ENCODE measurements at places on chromosomes 6 and 20.

GRCh38 chr6:56480246-56480645, 162.4 kb downstream of the DST start:
- DNase-seq = no peak

- DNase-seq = no peak
These were observed 491.3 kb downstream of the MAFB start for GRCh38 chr20:40197691-40198090.

GRCh38 chr20:35662551-35662950, 2.1 kb downstream of the CPNE1 start:
- DNase-seq = no peak

DNA sequence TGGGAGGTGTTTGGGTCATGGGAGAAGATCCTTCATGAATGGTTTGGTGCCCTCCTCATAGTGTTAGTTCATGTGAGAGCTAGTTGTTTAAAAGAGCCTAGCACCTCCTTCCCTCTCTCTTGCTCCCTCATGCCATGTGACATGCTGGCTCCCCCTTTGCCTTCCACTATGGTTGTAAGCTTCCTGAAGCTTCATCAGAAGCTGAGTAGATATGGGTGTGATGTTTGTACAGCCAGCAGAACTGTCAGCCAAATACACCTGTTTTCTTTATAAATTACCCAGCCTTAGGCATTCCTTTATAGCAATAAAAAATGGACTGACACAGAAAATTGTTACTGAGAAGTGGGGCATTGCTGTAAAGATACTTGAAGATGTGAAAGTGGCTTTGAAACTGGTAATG, 731.1 kb upstream of the FLRT3 start:
- no peak for DNase-seq

DNA sequence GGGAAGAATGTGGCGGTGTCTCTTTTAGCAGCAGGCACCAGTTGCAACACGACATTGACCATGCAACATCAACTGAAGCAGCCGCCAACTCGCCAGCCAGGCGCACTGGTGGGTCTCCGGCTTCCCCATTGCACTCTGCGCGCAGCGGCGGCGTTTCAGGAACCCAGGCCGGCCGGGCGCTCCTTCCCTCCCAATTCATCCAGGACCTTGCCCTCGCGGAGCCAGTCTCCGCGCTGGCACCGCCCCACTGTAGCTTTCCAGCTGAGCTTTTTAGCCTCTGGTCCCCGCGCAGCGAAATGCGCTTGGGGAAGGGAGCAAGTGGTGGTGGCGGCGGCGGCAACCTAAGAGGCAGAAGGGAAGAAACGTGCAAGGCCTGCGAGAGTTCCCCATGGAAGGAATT, 297.9 kb upstream of the RIMS1 start:
- DNase-seq = no peak

DNA sequence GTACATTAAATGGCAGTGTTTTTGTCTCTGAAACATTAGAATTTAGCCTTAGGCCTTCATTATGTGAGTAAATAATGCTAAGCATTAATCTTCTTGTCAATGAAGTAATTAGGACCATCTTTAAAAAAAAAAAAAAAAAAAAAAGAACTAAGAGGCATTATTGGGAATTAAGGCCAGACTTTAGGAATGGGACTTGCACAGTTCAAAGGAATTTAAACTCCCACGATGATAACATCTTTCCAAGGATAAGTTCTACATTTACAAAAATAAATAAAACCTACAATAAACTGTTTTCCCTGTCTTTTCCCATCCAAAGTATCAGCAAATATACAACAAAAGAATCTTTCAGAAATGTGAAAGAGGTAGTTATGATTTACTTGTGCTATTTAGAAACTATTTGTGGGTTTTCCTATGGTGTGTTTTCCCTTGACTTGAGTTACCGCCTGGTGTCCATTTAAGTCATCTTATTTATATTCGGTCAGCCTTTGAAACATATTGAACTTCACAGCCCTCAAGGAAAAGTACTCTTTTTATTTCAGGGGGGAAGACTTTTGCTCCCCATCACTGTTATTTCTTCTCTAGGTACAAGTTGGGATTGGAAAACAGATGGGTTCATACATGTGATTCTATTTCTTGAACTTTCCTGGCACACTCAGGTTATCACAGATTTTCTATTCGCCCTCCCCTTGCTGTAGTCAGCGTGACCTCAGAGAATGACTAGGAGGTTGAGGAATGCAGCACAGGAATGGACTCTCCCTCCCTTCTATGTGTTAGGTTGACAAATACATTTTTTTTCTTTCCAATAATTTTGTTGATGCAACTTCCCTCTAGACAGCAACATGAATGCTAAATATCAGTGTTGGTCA, 13.6 kb downstream of the STMND1 start:
- DNase-seq = no peak

GRCh38 chr6:135631821-135632220, 134.3 kb upstream of the AHI1 start:
- DNase-seq = no peak

GRCh38 chr6:122799140-122799745, 10.2 kb downstream of the SMPDL3A start:
- DNase-seq = no peak

DNA sequence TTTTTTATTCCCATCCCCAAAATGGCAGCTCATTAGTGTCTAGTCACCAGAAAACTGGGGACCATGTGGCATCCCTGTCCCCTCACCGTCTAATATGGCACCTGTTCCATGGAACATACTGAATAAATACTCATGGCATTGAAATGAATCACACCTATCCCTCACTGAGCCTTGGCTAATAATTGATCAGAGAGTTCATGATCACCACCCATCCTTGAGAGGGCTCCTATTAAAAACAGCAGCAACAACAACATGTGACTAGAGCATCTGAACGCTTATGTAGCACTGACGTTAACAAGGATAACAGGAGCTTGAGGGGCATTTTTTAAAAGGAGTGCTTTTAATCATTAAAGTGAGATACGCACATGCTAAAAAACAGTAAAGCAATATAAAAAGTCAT, 1111.6 kb upstream of the FLRT3 start:
- no peak for DNase-seq

DNA sequence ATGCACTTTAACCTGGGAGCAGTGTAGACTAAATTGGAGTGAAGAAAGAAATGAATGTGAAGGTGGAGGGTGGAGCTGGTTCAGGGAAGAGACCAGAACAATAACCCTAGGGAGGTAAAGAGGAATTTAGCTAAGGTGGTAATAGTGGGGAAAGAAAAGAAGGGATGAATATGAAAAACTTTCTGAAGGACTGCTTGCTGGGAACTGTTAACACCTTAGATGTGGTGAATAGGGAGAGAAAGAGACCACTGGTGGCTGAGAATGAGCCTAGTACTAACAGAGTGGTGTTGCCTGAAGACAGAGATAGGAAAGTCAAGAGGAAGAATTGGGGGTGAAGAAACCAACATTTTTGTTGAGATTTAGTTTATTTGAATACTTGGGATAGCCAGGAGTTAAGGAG, 78.4 kb upstream of the HS3ST5 start:
- DNase-seq = no peak

- no peak for DNase-seq
These were observed 43.3 kb downstream of the SCP2D1 start for GRCh38 chr20:18856873-18857272.

- no peak for DNase-seq
These were observed 63.5 kb downstream of the HMGN3 start for GRCh38 chr6:79170959-79171358.

DNA sequence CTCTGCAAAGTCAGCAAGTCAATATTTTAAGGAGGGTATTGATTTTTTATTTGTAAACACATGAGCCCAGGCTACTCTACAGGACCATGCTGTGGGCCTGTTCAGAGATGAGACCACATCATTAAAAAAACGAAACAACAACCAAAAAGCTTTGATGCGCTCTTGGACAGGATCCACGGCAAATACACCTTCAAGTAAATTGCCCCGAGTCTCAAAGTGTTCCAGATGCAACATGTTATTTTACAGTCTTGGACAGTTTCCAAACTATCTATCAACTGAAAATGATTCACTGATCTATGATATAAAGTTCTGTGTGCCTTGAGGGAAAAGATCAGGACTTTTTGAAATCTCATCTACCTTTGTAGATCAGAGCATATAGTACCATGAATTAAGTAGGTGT, 25.8 kb upstream of the CARMIL1 start:
- no peak for DNase-seq

- DNase-seq = no peak
These were observed 4.3 kb downstream of the CEBPB start for GRCh38 chr20:50194831-50195523.

- DNase-seq = no peak
These were observed 34.2 kb upstream of the RPN2 start for GRCh38 chr20:37144856-37145404.

GRCh38 chr6:4464638-4465037, 311.6 kb upstream of the CDYL start:
- no peak for DNase-seq

DNA sequence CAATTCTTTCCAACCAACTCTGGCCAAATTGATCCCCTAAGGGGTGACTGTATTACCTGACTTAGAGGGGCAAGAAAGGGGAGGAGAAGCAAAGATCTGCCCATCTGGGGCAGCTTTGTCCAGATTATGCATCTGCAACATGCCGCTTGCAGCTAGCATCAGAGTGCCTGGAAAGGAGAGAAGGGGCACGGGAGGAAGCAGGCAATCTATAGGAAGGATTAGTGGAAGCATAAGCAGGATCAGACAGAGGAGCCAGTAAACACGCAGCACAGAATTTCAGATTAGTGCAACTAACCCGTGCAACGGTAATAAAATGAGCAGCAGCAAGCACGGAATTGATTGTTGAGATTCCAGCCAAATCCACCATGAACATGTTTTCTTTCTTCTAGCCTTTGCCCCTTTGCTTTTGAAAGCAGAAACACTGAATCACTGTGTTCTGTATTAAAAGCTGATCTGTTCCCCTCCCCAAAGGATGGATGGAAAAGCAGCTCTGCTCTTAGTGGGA, 643.6 kb upstream of the CHD6 start:
- DNase-seq = no peak

GRCh38 chr6:4774715-4775493, 1.3 kb upstream of the CDYL start:
- DNase-seq = no peak

DNA sequence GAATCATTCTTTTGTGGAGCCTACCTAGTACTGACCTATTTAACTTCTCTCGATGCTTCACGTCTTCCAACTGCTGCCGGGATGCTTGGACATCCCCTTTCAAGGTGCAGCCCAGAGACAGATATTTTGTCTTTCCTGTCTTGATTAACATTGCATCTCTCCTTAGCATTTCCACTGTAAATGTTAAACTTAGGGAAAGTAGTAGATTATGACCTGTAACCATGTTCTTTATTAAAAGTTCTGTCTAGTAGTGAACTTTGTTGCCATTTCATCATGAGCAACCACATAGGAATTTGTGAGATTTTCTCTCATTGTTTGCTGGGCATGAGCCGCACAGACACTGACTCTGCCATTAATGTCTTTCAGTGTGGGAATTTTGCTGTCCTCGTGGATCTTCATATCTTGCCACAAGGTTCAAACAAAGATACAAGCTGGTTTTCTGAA, 117.9 kb downstream of the JAG1 start:
- DNase-seq = no peak

- no peak for DNase-seq
These were observed 24.5 kb downstream of the MAP3K5 start for GRCh38 chr6:136767570-136768309.

GRCh38 chr6:90406142-90406794, 109.6 kb upstream of the BACH2 start:
- DNase-seq = no peak

- no peak for DNase-seq
These were observed 2.8 kb upstream of the LRRC1 start for GRCh38 chr6:53792016-53792415.

- DNase-seq = no peak
These were observed 11.3 kb downstream of the CNPY3 start for GRCh38 chr6:42940493-42941045.

- DNase-seq = no peak
These were observed 170.3 kb upstream of the PREP start for GRCh38 chr6:105573138-105573537.

DNA sequence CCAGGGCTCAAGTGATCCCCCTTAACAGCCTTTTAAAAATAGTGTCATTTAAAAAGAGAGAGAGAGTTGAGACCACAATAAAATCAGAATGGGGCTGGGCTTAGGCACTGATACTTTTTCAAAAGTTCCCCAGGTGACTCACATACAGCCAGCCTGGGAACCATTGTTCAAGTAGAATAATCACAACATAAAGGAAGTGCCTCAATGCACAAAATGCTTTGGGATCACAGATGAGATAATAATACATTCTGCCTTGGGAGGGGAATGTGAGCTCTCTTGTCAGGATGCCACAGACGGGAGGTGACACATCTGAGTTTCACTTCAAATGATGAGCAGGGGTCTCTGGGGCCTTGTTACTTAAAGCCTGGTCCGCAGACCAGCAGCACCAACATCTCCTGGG, 34.0 kb upstream of the GABRR1 start:
- no peak for DNase-seq

DNA sequence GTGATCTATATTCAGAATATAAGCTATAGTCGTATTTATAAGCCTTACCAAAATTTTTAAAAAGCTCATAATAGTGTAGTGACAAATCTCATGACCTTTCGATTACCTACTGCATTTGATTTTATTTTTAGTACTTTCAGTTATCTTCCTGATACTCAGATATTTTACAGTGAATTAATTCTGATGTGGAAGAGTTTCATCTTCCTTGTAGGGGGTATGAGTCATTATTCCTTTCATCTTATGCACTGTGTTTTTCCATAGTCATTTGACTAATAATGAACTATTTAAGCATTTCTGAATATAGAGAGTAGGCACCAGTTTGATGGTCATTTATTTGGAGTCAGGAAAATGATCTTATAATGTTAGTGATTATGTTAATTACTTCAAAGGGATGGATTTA, 36.4 kb downstream of the HDGFL1 start:
- DNase-seq = no peak

DNA sequence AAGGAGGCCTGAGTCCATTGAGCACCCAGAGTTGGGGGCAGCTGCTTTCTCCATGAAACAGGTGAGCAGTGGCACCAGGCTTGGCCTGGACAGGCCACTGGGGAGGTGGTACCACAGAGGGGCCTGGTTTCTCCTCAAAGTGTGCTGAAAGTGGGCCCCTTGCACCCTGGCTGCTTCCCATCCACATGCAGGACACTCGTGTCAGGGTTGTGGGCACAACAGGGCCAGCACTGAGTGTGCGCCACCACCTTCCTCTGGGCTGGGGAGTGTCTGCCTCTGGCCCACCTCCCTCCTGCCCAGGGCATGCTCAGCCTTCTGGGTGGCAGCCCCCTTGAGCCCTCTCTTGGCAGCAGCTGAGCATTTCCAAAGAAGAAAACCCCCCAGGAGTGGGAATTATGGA, 5.2 kb upstream of the SLC22A1 start:
- DNase-seq = no peak
